ENCODE measurements at places on chromosomes 6 and 20. TPM values are rescaled to one million over a fixed set of nuclear protein-coding genes. Genes with fewer than 3 reads are reported as not detected.

DNA sequence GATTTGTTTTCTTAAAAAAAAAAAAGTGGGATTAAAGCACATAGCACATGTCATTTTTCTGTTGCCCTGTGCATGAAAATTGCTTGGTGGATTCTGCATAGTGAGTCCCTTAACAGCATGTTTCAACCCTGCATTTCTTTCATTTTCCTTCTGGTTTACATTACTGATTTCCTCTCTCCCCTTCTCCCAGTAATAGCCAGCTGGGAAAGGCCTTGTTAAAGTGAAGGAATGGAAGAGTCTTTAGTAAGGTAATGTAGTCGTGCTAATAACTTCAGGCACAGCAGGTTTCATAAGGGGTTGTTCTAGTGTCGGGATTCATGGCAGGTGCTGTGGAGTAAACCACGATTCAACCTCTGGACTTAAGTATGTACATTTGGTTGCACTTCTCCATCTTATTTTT lies 202.4 kb downstream of the FARS2 start:
- H3K4me1 ChIP-seq, result peaks cover 22% of the 10 kb centered on the region
- H3K27ac ChIP-seq, result no peak overlapping the region
- H3K4me3 ChIP-seq, result no peak overlapping the region
- H3K36me3 ChIP-seq, result no peaks in the 10 kb centered on the region

Gene ZBTB12
- 2.0 TPM for total RNA-seq

Gene TOX2
- 0.97 TPM for total RNA-seq

DNA sequence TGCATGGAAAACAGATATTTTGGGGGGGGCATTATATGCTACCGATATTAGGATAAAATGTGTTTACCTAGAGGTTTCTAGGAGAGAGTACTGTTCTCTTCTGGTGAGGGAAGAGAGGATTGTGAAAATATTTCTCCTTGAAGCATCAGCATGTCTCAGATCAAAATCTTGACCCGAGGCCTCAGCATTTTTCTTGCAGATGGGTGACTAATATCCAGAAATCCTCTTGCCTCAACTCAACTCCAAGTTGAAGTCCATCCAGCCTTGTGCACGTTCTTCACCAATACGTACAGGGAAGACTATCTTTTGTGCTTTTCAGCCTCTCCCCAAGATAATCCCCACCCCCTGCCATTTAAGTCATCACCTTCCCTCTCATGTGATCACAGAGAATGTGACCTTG lies 59.5 kb downstream of the PRND start:
- no peak overlapping the region for H3K4me3 ChIP-seq
- no peaks in the 10 kb centered on the region for H3K27me3 ChIP-seq
- H3K27ac ChIP-seq, result no peak overlapping the region
- no peaks in the 10 kb centered on the region for H3K36me3 ChIP-seq
- H3K4me1 ChIP-seq, result no peaks in the 10 kb centered on the region

DNA sequence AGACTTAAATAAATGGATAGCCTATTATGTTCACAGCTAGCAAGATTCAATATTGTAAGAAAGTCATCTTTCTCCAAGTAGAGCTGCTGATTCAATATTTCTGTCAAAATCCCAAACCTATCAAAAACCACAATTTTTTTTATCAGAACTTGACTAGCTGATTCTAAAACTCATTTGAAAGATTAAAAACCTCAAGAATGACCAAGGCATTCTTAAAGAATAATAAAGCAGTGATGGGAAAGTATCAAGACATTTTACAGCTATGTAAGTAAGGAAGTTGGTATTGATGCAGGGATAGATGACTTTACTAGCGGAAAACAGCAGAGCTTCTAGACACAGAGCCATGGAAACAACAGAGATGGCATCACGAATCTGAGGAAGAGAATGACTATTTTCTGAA lies 64.7 kb downstream of the SAMD3 start:
- no peak for DNase-seq
- no peak overlapping the region for H3K27ac ChIP-seq
- no peaks in the 10 kb centered on the region for H3K27me3 ChIP-seq
- no peaks in the 10 kb centered on the region for H3K4me1 ChIP-seq

DNA sequence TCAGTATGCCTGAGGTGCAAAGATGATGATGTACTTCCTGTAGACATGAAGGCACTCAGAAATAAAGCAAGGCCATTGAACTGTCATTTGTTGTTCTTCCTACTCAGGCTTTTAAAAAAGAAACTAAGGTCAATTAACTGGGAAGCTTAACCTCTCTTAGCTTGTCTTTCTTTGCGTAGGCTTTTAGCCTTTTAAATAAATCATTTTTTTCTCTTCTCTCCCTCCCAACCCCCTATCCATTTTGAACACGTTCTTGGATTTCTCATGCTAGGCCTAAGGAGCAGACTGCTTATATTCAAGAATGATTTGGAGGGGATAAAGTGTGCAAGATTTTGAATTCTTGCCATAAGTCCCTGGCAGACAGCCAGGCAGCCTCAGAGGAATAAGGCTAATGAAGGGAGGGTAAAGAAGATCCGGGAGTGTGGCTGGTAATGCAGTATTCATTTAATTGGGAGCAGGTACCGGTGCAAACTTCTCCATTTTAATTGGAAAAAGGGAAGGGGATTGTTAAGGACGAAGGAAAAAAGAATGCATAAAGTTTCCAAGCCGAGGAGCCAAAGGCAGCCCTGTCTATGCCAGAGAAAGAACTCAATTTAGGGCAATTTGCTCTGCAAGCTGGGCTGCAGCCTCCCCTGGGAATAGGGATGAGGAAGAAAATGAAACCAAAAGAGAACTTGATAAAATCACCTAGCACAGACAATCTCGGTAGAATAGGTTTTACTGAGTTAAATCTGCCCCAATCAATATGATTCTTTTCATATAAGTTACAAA lies 343.8 kb upstream of the MMS22L start:
- no peaks in the 10 kb centered on the region for H3K27me3 ChIP-seq
- peak; percentile 64 for DNase-seq
- H3K4me3 ChIP-seq, result peak overlapping the region; percentile 48
- no peaks in the 10 kb centered on the region for H3K36me3 ChIP-seq
- peaks cover 20% of the 10 kb centered on the region for H3K4me1 ChIP-seq

All from GM23248 (cell line).